ENCODE measurements at places on chromosomes 12 and 14.

DNA sequence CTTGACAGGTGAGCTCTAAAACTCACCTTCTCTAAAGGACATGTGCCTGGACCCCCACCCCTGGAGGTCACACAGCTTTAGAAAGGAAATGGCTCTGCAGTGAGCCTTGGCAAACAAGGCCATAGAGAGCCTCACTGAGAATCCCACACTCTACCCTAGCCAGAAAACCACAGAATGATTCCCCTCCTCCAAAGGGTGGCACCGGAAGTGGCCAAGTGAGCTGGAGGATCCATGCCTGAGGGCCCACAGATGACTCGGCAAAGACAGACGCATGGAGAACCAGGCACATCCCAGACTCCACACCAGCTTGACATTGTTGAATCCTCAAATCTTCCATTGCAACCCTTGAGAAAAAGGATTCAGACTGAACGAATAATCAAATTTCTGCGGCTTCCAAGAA, 54.2 kb upstream of the PTHLH start:
- no peak for DNase-seq

DNA sequence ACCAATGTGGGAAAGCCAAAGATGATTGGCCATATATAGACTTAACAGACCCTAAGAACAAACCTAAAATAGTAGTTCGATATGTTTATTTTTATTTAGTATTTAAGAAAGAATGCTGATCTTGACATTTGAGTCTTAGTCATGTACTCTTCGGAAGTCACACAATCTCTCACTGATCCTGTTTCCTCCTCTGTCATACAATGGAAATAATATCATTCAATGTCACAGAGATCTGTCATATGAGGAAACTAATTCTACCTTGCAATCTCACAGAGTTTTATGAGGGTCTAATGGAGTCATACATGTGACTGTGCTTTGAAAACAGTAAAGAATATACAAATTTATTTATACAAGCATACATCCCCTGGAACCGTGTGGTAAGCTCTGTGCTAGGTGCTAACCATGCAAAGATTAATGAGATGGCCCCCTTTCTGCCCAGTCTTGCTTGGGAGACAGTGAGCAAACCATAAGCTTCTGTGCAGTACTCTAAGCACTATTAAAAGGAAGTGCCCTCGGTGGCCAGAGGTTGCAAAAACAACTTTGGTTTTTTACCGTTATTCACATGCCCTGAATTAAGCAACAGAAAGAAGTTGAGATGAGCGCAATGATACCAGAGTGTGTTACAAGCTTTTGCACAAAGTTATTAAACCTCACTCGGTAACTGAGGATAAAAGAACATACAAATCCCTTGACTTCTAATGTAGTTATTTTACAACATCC, 1.7 kb upstream of the LIN7A start:
- no peak for DNase-seq

DNA sequence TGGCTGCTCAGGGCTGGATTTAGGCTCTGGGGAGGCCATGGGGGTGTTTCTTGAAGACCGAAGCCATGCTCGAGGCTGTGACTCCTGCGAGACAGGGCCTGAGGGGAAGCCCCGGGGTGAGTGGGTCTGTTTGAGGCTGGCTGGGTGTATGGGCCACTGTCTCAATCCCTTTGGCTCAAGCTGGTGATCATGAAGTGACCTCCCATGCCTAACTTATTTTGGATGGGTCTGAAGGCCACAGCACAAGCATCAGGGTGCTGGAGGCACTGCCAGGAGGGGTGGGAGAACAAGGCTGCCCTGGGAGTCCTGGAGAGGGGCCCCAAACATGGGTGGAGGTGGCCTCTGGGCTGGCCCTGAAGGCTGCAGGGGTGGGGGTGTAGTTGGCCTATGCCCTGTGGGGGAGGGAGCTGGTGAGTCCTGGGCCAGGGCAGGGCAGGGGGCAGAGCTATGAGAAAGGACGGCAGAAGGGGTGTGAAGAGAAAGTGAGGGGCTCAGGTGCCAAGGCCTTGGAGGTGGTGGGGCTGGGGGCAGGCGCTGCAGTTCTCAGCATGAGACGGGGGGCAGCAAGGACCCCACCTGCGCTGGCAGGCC, 100.9 kb downstream of the KIF26A start:
- DNase-seq = no peak

GRCh38 chr12:65721541-65722190, 102.6 kb upstream of the HMGA2 start:
- no peak for DNase-seq

- DNase-seq = no peak
Measured at GRCh38 chr12:27428466-27428865, 18.1 kb upstream of the SMCO2 start.

GRCh38 chr12:47881826-47882427, 22.9 kb downstream of the VDR start:
- DNase-seq = no peak

DNA sequence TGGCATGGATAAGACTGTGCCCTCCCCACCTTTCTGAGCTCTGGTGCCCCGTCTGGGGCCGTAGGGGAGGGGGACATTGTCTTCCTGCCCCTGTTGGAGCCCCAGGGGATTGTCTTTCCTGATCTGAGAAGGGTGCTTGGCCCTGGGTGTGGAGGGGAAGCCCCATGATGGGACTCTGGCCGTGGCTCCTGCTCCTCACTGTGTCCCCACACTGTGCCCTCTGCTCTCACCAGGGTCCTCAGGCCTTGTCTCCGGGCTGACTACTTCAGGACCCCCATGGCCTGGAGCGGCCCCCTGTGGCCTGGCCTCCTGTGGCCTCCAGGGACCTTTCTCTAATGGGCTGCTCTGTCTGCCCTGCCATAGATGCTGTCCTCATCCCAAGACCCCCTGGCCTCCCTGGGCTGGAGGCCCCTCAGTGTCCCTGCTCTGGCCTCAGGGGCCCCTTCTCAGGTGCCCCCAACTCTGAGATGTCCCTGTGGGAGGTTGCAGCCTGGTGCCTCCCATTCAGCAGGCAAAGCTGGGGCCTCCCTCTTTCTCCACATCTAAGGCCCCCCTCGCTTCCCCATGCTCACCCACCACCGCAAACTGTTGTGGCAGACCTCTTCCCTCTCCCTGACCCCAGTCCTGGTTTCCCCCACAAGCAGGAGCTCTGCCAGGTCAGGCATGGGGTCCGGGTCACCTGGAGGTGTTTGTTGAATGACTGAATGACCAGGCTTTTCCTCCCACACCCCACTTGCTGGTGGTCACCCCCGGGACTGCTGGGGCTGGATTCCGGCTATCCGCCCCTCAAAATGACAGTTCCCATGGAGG, 4.0 kb downstream of the KIF26A start:
- no peak for DNase-seq

- DNase-seq = peak; percentile 71
Measured at GRCh38 chr14:75249251-75249957, 29.2 kb upstream of the FOS start.

- no peak for DNase-seq
Measured at GRCh38 chr12:34257093-34257492, 234.8 kb downstream of the ALG10 start.

DNA sequence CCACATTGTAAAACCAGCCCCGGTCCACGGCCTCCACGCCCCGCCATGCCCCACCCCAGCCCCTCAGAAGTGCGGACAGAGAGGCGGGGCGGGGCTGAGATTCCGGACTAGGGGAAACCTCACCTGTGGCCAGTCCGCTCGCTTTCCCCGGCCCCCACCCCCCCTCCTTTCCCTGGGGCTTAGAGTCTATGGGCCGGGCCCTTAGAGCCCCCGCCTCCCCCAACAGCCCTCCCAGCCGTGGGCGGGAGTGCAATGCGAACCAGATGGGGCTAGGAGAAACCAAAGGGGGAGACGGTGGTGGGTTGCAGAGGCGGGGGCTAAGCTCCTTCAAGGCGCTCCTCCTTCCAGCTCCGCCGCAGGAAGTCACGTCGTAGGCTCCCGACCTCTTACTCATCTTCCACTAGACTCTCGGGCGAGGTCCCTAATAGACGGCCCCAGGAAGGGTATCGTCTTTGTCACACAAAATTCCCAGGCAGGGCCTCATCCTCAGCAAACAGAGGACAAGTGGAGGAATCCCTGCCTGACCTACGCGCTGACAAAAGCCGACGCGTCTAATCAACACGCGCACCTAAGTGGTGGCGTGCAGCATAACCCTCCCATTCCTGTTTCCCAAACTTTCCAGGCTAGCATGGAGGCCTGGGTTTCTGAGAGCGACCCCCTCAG, 1.1 kb upstream of the NAB2 start:
- DNase-seq = peak; percentile 97

- DNase-seq = no peak
Measured at GRCh38 chr14:25056688-25057078, 6.7 kb upstream of the STXBP6 start.

DNA sequence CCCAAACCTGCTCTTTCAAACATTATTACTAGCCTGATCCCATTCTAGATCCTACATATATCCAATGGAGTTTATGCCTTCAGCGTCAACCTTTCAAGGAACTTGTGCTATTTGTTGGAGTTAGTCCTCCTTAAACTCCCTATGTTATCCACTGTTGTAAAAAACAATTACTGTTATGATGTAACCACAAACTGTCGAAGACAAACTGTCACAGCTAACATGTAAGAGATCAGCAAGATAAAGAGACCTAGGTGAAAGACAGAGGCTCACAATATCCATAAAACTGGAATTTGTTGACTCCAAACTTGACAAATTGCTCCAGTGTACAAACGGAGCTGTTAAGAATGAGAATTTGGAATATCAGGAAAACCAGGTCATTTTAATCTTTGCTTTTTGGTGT, 70.7 kb downstream of the CDK17 start:
- DNase-seq = no peak

GRCh38 chr14:63897721-63898163, 44.9 kb downstream of the SYNE2 start:
- no peak for DNase-seq

- no peak for DNase-seq
Measured at GRCh38 chr14:24304019-24304387, 3.8 kb downstream of the CIDEB start.

GRCh38 chr12:14689996-14690395, 6.4 kb downstream of the GUCY2C start:
- no peak for DNase-seq

DNA sequence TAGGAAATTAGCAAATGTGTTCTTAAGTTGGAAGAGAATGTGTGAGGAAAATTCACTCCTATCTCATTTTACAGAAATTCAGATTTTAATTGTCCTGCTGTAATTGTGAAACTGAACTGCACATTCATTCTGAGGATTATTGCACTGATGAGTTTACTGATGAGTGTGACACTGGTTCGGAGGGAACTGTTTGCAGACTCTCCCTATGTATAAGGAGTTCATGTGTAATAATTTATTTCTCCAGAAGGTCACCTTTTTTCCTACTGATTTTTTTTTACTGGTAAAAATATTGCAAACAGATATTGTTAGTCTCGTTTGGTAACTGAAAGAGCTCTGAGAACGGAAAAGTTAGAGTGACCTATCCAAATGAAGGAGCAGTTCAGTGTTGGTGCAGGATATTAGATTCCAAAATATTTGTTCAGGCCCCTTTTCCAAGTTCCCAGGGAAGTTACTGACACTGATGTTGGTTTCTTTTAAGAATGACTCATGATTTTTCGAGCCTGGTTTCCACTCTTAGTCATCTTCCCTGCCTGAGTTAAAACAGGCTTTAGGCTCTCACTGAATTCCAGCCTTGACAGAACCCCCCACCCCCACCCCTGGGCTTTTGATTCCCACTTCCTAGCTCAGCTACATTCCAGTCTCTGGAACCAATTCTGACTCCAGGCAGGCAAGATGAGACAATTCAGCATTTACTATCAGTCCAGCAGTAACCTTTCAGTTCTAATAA, 18.4 kb downstream of the ANO6 start:
- DNase-seq = peak; percentile 85

DNA sequence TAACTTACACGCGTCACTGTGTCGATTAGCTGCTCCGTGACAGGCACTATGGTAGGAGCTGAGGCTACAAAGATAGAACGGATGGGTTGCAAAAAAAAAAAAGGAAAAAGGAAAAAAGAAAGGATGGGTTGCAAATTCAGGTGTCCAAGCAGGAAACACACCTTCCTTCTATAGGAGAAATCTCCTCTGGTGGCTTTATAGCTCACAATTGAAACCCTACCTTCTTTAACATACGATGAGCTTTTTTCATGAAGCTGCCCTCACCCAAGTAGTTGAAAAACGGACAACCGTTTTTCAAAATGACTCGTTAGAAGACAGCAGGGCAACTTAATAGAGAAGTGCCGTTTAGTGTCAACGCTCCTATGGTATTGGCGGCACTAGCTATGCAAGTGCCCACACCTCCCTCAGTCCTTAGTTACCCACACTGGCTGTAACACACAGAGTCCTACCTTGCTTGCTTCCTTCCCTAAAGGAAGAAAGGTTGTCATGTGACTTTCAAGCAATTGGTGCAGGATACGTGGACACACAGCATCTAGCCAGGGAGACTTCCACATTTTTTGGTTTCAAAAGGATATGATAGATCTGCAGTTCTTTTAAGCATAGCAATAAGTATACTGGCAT, 682 bp upstream of the TRIP11 start:
- DNase-seq = peak; percentile 48

- DNase-seq = no peak
Measured at GRCh38 chr12:47860279-47860841, 40.7 kb upstream of the HDAC7 start.

- no peak for DNase-seq
Measured at GRCh38 chr12:96526110-96526509, 36.7 kb downstream of the CFAP54 start.

GRCh38 chr12:104929977-104930376, 28.1 kb downstream of the SLC41A2 start:
- no peak for DNase-seq

DNA sequence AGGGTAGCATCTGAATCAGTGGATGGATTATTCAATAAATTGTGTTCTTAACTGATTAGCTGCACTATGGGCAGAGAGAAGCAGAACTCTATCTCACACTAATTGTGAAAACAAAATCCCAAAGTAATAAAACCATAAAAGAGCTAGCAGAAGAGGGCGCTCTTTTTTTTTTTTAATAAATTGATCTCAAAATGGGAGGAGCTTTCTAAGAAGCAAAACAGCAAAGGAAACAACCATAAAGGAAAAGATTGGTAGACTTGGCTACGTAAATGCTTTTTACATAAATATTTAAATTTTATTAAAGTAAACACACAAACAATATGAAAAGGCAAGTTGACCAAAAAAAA, 1.5 kb upstream of the TM7SF3 start:
- peak; percentile 44 for DNase-seq

DNA sequence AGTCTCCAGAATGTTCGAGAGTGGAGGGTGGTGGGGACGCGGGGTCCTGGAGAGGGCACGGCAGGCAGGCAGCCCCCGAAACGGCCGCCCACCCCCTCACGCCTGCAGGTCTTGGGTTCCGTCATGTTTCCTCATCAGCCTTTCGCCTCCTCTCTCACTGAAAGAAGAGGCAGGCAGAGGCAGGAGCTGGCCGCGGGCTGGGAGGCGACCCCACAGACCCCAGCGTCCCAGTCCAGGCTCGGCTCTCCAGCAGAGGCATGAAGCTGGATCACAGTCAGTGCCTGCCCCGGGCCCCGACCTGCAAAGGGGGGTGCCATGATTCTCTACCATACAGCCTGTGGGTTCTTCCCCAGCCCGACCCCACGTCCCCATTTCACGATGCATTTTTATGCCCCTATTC, 13.4 kb downstream of the GALNT9 start:
- DNase-seq = no peak

- DNase-seq = peak; percentile 70
Measured at GRCh38 chr14:89214221-89214965, 202.6 kb downstream of the FOXN3 start.

- DNase-seq = no peak
Measured at GRCh38 chr12:10362325-10362724, 27.5 kb downstream of the KLRK1 start.

Measured in tongue (tissue), 3 donors.